Left forelimb (tissue), 1 donor: ENCODE measurements at places on chromosomes 12 and 14.
A peak's percentile ranks its signal among the peaks of the same experiment; 100 is the strongest.

DNA sequence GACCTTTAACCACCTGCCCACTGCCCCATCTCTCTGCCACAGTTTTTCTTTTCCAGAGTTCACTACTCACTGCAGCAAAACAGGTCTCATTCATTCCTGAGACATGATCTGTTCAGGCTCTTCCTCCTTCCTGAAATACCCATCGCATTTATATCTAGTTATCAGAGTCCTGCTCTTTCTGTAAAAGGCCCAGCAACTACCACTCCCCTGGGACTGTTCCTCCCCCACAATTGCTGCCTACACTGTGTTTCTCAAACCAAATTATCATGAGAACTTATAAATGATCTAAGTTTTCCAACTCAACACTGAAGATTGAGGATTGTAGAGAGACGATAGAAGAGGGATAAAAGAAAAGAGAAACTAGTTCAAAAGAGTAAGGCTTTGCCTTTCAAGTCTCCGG lies 40.8 kb upstream of the EPS8 start:
- no peak for DNase-seq

- no peak for DNase-seq
Observed at GRCh38 chr14:23641915-23642588, 5.9 kb downstream of the DHRS2 start.

GRCh38 chr12:101375573-101375972 lies 32.0 kb downstream of the ARL1 start:
- DNase-seq: no peak

DNA sequence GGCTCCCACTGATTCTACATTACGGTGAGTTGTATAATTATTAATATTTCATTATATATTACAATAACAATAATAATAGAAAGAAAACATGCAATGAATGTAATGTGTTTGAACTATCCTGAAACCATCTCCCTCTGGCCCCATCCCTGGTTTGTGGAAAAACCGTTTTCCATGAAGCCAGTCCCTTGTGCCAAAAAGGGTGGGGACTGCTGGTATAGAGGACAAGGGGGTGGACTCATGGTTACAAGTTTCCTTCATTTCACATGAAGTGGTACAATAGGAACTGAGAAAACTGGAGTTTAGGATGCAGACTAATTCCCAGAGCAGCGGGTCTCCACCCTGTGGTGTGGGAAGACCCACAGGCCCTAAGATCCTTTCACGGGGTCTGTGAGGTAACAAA lies 3.0 kb upstream of the C1RL start:
- DNase-seq: no peak

DNA sequence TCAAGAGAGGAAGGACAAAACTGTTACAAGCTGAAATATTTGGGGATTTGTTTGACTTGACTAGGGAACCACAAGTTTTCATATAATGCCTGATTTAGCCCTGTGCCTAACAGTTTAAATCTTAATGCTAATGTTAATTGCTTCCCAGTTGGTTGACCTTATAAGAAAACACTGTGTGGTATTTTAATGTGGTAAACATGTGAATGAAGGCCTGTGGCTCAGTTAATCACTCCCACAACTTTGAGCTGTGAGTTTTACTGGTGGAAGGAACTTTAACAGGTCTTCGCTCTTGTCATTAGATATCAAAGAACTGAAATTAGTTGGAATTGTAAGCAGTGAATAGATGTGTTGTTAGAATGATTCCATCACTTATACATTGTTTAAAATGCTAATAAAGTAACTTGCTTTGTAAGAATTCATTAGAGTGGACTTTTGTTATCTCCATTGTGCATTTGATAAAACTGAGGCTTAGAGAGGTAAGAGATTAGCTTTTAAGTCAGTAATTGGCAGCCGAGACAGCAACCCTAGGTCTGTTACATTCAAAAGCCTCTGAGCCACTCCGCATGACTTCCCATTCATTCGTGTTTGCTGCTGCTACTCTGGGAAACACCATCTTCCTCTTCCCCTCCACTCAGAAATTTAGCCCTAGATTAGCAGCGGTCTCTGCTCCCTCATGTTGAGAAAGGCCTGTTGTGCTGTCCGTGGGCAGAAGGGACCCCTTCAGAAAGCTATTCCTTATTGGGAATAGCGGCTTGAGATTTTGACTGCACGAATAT lies 1.0 kb upstream of the TBK1 start:
- DNase-seq: no peak

- peak; percentile 83 for DNase-seq
Observed at GRCh38 chr14:90454041-90455000, 57.5 kb downstream of the CALM1 start.

DNA sequence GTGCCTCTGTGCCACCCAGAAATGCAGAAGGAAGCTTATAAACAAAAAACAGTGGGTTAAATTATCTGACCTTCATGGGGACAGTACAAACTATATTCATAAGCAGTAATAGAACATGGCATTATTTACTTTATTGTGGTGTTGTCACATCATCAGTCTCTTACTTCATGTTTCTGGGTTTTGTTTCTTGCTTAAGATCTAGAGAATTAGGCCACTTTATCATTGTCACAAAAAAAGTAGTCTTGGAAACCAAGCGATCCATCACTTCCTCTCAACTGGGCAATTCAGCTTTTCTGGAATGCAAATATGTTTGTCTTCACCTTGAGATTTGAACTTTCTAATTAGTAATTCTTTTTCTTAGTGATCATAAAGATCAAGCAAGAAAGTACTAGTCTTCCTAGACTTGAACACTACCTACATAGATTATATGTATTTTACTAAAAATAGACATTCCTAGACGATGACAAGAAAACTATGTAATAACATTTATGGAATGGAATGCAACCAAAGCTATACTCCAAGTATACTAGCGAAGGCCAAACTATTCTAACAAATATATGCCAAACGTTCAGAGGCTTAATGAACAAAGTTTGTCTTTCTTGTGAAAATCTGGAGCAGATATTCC lies 363.4 kb downstream of the DAD1 start:
- no peak for DNase-seq

DNA sequence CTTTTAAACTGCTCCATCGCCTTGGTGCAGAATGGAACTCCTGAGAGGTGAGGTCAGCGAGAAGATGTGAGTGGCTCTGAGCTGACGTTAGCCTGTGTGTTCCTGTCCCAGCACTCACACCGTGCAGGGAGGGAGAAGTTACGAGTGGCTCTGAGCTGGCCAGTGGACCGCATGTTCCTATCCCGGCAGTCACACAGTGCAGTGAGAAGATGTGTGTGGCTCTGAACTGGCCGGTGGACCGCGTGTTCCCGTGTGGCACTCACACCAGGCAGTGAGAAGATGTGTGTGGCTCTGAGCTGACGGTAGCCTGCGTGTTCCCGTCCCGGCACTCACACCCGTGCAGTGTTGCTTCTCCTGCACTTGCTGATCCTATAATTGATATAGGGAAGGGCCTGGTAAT lies 59.9 kb downstream of the VCPKMT start:
- DNase-seq: no peak

DNA sequence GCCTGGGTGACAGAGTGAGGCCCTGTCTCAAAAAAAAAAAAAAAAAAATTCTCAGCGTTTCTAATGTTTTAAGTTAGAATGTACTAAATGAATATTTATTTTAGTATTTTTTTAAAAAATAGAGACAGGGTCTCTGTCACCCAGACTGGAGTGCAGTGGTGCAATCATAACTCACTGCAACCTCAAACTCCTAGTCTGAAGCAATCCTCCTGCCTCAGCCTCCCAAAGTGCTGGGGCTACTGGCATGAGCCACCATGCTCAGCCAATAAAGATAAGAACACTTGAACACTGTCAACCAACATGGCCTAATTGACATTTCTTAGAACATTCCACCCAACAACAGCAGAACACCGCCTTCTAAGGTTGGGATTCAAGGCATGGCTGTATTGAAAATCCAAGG lies 5.1 kb upstream of the DYNC1H1 start:
- DNase-seq: no peak

- DNase-seq: no peak
Observed at GRCh38 chr12:12428047-12428446, 71.2 kb downstream of the BORCS5 start.

DNA sequence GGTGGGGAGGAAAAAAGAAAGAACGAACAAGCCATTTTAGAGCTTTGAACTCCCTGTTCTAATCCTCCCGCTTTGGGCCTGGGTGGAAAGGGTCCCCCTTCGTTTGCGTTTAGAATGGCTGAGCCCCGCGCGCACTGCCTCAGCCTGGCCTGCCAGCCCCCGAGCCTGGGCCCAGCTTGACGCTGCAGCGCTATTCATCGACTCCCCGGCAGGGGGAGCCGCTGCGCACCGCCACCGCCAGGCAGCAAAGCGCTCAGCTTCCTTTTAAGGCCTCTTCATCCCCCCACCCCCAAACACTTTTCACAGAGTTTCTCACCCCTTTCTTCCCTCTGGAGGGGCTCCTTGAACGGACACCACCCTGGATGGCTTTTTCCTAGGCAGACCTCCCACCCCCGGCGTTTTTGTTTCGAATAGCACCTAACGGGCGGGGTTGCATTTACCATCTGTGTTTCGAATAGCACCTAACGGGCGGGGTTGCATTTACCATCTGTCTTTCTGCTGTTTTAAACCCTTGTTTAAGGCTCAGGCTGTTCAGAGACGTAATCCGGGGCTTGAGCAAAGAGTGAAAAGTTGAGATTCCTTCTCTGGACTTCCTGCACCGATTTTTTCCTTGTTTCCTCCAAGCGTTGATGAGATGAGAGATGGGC lies 56.4 kb upstream of the PIWIL1 start:
- no peak for DNase-seq

DNA sequence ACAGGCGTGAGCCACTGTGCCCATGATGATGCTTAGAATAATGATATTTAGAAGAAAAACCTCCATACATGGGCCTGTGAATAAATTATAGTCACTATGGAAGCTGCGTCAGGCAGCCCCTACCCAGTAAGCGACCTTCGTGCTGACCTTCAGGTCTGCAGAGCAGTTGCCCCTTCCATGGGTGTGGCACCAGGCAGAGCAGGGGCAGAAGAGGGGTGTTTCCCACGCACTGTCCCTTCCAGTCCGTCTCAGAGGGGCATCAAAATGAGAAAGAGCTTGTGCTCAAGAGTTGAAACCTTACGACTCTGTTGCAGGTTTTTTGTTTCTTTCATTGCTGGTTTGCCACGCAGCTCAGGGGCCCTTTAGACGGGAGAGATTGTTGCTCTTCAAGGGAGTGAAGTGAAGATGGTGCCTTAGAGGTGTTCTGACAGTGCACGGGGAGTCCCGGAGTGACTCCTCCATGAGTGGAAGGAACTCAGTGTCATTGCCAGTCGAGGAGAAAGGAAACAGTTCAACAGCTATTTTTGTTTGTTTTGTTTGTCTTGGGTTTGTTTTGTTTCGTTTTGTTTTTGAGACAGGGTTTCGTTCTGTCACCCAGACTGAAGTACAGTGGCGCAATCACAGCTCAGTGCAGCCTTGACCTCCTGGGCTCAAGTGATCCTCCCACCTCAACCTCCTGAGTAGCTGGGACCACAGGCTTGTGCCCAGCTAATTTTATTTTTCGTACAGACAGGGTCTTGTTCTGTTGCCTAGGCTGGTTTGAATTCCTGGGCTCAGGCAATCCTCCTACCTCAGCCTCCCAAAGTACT lies 13.9 kb downstream of the CKB start:
- DNase-seq: no peak

- DNase-seq: no peak
Observed at GRCh38 chr14:102407258-102407657, 44.5 kb downstream of the TECPR2 start.

GRCh38 chr14:87696485-87696884 lies 296.5 kb downstream of the GALC start:
- DNase-seq: no peak

DNA sequence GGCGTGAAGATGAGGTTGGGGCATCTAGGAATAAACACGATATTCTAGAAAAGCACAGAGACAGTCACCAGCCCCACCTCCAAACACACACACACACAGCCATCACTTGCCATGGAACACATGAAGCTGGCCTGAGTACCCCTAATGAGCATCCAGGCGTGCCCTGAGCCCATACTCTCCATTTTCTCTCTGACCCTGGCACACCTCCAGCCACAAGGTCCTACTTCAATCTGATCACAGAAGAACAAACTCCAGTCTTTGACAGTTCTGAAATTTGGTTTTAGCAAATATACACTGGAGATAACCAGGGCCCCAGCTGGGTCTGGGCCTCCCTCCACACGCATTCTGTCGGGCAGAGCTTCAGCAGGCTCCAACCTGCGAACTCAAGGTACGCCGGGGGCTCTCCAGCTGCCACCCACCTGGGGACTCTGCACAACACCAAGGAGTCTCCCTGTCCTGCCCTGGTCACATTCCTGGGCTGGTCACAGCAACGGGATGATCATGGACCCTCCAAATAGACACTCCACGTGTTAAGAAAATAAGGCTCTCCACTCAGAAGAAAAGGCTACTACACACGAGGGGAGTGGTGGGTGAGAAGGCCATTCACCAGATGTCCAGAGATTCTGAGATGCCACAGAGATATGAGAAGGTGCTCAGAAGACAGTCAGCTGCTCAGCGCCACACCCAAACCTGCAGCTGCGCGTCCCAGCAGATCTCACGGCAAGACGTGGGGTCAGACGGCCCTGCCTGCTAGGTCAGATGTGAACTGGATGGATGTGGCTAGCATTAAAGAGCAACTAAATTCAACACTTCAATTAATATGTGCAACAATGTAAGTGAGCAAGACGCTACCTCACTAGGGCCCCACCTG lies 57.0 kb upstream of the PNMA1 start:
- DNase-seq: no peak

DNA sequence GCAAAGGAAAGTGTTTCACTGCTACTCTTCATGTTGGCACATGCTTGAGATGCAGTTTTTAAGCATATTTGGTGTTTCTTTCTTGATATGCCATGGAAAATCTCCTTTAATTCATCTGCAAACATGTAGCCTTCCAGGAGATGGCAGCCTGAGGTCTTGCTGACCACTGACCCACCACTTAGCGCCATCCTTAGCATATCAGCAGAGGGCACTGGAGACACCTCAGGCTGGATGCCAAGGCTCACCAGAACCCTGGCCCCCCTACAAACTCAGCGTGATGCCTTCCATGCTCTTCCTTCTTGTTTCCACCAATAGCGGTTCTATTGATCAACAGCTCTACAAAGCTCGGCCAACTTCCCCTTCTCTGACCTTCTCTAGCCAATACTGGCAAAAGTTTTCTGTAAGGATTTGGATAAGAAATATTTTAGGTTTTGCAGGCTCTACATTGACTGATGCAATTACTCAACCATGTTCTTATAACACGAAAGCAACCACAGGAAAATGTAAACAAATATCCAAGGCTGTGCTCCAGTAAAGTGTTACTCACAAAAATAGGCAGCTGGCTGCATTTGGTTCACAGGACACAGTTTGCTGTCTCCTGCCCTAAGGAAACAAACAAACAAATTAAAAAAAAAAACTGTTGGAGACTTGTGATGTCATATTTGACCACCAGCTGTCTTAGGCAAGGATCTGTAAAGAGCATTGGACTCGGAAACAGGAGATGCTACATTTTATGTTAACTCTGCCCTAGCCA lies 209.7 kb downstream of the SLC15A4 start:
- no peak for DNase-seq

DNA sequence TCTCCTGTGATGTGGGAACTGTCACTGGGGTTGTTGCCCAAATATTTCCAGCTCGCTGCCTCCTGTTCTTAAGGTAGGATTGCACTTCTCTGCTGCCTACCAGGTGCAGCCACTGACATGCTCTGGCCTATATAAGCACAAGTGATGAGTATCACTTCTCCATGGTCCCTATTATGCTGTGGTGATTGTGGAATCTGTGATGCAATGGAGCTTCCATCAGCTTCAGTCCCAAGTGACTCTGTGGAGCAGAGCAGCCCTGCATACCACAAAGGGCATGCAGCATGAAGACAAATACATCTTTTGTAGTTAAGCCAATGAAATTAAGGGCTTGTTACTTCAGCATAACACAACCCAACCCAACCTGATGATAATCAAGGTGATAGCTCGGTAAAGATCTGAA lies 43.5 kb downstream of the CKAP4 start:
- DNase-seq: no peak
